ENCODE measurements at places on chromosomes 7 and 10.

DNA sequence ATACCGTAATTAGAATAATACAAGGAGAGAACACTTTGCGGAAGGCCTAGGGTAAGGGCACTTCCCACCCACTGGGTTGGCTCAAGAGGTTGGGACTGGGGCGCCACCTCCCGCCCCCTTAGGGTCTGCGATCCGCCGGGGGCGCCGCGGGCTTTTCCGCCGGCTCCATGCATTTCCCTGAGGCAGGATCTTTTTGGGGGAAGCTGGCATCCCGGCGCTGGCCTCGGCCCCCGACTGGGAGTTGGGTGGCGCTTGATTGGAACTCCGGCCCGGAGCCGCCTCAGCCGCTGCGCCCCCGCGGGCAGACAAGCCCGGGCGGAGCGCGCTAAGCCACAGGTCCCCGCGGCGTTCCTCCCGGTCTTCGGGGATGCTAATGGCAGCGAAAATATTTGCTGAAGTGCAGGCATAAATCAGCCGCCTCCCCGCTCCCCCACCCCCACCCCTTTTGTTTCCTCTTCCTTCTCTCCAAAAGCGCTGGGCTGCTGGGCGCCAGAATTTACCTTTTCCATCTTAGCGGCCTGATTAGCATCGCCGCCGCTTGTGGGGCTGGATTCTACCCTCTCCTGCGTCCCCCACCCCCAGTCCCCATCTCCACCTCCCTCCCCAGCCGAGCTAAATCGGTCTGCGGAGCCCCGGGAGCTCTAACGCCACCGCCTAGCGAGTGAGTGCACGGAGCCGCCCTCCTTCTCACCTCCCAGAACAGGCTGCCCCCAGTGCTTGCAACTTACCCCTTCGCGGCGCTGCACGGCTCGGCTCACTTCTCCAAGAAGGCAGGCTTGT is 5.1 kb downstream of the UNC5B start:
- no peak for DNase-seq

DNA sequence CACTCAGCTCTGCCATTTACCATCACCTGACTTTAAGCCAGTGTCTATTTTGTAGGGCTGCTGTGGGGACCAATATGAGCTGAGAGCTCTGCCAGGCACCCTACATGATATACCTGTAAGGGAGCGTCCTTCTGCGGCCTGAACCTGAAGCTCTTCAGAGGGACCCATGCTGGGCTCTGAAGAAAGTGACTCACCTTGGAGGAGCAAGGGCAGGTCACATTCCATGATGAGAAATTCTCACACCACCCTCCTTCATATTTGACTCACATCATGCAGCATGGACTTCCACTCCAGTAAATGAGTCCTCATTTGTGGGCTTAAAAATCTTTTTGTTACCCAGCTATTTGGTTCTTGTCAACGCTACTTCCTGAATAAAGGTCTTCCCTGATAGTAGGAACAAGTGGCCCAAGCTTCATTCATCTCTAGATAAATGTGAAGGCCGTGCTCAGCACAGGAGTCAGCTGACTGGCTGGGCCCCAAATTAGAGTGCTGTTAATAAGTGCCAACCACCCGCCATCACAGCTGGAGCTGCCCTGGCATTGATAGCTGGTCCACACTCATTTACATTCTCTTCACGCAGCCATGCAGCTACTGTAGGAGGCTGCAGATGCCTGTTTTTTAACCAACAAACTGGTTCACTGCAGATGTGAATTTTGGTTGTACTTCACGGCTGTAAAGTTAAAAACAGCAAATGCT is 78.4 kb downstream of the RNF216 start:
- peak; percentile 64 for DNase-seq

GRCh38 chr7:22617166-22617565 is 109.8 kb upstream of the IL6 start:
- DNase-seq, result no peak

GRCh38 chr10:44966816-44967509 is 7.4 kb downstream of the RASSF4 start:
- no peak for DNase-seq

DNA sequence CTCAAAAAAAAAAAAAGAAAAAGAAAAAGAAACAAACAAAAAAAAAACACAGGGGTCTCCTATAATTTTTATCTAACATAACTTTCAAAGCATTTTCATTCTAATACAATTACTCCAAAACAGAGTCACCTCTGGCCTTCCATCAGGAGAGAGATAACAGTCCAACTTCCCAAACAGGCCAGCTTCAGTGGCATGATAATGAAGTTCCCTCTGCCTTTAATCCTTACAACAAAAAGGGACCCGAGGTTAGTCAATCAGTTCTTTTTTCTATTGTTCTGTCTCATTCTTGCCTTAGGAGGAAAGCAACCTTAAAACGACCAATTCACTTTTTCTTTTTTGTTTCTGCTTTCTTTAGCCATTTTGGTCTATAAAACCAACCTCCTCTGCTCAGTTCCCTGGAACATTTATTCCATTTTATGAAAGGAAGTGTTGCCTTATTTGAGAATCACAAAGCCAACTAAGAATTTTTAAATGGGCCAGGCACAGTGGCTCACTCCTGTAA is 16.5 kb upstream of the FXYD4 start:
- no peak for DNase-seq

- no peak for DNase-seq
These were observed 2.2 kb downstream of the KLHL7 start for GRCh38 chr7:23107781-23108180.

DNA sequence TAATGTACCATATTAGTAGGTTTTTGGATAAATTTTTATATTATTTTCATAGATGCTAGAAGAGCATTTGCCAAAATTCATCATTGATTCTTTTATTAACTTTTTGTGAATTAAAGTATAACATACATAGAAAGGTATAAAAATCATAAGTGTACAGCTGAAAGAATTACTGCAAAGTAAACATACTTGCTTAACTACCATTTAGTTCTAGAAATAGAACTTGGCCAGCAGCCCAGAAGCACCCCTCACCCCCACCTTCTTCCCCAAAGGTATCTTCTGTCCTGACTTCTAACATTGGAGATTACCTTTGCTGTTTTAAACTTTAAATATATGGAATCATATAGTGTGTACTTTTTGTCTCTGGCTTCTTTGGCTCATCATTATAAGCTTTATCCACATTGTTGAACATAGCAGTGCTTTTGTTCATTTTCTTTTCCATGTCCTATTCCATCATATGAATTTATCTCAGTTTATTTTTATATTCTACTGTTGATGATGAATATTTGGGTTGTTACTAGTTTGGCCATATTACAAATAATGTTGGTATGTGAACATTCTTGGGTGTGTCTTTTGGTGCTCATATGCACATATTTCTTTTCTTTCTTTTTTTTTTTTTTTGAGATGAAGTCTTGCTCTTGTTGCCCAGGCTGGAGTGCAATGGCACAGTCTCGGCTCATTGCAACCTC is 142.8 kb downstream of the ADK start:
- peak; percentile 70 for DNase-seq

DNA sequence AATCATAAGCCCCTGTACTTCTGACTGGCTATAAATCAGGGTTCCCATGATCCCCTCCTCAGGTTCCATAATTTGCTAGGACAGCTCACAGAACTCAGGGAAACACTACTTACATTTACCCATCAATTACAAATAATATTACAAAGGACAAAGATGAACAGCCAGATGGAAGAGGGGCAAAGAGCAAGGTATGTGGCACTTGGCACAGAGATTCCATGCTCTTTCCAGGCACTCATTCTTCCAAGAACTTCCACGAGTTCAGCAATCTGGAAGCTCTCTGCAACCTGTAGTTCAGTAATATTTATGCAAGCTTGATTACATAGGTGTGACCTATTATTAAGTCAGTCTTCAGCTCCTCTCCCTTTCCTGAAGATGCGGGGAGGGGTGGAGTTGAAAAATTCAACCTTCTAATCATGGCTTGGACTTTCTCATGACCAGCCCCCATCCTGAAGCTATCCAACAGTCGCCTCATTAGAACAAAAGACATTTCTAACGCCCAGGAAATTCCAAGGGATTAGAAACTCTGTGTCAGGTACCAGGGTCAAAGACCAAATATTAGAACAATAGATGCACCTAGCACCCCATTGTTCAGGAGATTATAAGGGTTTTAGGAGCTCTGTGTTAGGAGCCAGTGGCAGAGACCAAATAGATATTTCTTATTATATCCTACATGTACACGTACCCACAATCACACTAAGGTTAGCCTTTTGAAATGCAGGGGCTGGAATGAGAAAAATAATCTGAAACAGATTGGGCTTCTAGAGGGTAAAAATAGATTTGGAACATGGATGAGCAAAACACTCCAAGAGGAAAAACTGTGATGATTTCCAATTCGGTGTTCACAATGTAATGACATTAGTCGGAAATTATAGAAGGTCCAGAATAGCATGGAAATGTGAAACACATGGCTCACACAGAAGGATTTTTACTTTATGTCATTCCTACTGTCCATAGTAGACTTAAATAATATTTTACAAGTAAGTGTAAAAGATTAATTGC is 7.0 kb downstream of the ANKMY2 start:
- no peak for DNase-seq

GRCh38 chr10:110827875-110828274 is 43.9 kb upstream of the PDCD4 start:
- no peak for DNase-seq

DNA sequence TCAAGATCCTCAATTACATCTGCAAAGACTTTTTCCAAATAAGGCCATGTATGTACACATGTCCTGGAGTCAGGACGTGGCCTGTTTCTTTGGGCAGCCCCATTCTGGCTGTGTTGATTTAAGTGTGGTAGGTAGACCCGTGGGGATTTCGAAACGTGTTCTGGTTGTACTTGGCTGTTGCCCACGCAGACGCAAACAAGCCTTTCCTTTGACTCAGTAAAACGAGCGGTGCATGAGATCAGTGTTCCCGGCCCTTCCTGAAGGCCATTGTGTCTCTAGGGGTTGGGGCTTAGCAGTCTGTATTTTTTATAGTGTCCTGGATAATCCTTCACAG is 64.8 kb upstream of the DNAJB6 start:
- peak; percentile 100 for DNase-seq
